NCI-H2081 treated with DMSO at 0.1 percent for 48 hours (cell line): ENCODE measurements at places on chromosomes 6 and 20.

- no peak for DNase-seq
Measured at GRCh38 chr6:34237316-34237721, 646 bp downstream of the HMGA1 start.

GRCh38 chr20:50720026-50720425, 11.4 kb upstream of the PARD6B start:
- DNase-seq, result no peak

DNA sequence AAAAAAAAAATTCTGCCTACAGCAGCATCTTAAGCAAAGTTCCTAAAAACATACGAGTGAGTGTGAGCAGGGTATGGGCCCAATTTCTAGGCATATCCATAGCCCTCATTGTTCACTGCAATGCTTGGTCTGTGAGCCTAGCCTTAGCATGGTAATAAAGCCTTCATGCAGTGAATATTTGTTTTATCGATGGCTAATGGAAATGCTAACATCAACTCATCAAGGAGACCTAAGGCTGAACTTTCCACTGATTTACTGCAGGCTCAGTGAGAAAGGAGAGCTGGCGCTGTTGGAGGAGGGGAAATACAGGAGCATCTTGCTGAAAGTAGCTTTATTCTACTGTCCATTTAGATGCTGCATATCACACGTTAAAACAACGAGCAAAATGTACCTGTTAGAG, 139.6 kb upstream of the DTNBP1 start:
- DNase-seq, result no peak

- no peak for DNase-seq
Measured at GRCh38 chr6:160167604-160168399, 46.2 kb downstream of the SLC22A1 start.
